ENCODE measurements at places on chromosomes 7 and 10.
A peak's percentile ranks its signal among the peaks of the same experiment; 100 is the strongest.

- no peak for ATAC-seq
These were observed 93.0 kb downstream of the TNS3 start for GRCh38 chr7:47488969-47489342.

DNA sequence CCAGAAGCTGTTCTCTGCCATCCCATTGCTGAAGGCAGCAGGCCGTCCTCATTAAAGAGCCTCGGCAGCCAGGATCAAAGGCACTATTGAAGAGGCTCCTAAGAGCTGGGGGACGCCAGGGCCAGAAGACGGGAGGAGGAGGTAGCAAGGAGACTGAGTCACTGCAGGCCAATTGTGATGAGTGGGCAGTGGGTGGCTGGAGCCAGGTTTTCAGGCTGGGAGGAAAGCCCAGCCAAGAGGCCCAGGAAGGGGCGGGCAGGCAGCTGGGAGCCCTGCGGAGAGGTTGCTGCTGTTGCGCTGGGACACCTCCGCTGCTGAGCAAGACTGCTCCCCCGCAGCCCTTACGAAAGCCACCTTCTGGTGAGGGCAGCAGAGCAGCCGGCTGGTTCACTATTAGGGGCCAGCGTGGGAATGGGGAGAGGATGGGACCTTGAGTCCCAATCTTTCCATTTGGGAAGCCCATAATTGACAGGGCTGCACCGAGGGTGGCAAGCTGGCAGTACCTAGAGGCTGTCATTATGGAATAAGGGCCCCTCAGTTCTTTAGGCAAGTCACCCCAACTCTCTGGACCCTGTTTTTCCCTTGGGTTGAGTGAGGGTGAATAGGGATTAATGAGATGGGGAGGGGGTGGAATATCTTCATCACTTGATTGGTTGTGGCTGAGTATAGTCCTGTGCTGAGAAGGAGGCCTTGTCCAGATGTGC, 48.4 kb downstream of the UNC5B start:
- no peak for ATAC-seq

DNA sequence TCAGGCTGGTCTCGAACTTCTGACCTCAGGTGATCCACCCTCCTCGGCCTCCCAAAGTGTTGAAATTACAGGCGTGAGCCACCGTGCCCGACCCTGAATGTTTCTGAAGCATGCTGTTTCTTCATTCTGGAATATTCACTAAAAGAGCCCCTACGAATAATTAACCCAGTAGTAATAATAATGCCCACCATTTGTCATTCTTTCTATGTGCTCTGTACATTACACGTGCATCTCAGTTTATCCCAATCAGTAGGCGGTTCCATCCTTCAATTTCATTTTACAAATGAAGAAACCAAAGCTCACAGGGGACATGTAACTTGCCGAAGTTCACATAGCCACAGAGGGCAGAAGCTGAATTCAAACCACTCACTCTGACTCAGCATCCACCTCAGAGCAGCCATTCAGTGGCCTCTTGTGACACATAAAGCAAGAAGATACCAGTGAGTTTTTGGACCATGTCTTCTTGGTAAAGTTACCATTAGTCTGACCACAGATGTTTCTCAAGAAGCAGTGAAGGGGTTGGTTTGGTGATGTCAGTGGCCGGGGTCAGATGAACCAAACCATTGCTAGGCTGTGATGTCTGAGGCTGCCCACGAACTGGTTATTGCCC, 71.9 kb upstream of the DUSP5 start:
- ATAC-seq, result peak; percentile 90

GRCh38 chr7:7512861-7513597, 22.6 kb downstream of the COL28A1 start:
- no peak for ATAC-seq

- ATAC-seq, result no peak
These were observed 77.1 kb downstream of the BMPER start for GRCh38 chr7:33982425-33982786.

GRCh38 chr7:39623732-39624441, 515 bp downstream of the RALA start:
- ATAC-seq, result peak; percentile 71

DNA sequence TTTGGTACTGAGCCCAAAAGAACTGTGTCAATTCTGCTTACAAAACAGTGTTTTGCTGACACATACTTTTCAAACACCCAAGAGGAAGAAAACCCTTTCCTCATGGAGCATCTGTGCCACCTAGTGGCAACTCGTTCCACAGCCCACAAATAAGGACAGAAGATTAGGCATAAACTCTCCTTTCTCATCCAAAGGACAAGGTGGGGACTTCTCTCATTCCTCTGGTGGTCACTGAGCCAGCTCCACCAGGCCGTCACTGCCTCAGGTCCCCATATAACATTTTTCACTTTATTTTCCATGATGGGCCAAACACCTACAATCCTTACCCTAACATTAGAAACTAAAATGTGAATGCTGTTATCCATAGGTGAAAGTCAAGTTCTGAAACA, 76.9 kb downstream of the RNF216 start:
- no peak for ATAC-seq

- no peak for ATAC-seq
These were observed 27.2 kb downstream of the IPMK start for GRCh38 chr10:58240531-58240930.

DNA sequence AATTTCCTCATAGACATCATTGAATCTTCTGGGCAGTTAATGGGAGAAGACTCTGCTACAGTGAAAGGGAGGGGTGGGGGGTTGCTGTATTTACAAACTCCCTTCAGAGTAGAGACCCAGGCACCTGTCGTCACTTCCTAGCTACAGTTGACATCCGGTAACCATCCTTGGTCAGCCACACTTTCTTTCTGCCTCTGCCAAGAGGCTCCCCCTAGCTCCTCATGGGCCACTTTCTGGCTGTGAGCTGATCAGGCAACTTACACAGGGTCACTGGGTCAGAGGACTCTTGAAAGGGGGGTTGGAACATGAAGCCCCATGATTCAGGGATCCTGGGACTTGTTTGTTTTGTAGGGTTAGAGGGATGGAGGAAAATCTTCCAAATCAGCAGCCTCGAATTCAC, 1.2 kb downstream of the TECPR1 start:
- peak; percentile 15 for ATAC-seq

DNA sequence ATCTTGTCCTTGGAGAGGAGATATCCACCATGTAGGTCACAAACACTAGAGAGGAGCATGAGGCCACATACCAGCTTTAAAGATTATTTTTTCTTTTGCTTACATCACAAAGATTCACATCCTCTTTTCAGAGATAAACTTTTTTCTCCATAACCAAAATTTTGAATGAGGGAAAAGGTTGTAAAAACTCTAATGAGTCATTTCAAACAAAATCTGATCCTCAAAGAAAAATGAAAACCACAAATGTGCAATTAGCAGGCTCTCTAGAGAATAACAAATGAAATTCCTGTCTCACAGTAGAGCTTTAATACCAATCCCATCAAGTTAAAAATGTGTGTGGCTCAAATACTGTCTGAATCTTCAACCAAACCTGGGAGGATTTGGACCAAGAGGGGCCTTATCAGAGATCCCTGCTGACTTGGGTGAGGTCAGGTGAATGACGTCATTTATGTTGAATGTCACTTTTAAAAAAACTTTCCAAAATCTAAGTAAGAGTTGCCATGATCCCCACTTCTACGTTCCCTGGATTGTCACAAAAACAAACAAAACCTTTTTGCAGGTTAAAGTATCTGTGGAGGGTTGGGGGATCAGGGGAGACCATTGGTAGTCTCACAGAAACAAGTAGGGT, 261.5 kb upstream of the NPSR1 start:
- ATAC-seq, result no peak

DNA sequence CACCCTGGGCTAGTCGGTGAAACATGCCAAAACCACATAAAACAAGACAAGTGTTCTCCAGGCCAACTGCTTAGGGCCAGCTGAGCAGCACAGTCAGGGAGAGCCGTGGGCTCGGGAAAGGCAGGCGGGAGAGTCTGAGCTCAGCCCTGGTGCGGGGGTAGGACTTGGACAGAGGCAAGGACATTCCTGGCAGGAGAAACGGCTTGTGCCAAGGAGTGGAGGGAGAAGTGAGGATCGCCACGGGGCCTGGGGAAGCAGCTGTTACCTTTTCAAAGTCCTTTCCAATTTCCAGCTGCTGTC, 4.2 kb downstream of the ELN start:
- no peak for ATAC-seq

- ATAC-seq, result no peak
These were observed 1.2 kb downstream of the CLDN4 start for GRCh38 chr7:73831834-73832651.

DNA sequence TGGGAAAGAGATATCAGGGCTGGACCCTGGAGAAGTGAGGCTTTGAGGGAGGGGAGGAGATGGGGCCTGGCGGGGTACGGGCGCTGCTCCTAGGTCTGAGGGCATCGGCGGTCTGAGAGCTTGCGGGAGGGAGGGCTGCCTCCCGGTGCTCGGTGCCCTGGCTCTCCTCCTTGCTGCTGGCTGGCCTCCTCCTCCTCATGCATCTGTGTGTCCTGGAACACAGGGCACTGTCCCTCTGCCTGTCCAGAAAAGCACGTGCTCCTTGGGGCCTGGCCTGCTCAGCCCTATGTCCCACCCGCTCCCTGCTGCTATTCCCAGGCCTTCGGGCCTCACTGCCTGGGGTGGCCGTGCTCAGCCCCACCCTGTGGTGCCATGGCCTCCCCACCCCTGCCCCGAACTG, 166.9 kb downstream of the RNF216 start:
- ATAC-seq, result no peak

- ATAC-seq, result no peak
These were observed 1039.6 kb upstream of the LRRN3 start for GRCh38 chr7:110051372-110051771.

DNA sequence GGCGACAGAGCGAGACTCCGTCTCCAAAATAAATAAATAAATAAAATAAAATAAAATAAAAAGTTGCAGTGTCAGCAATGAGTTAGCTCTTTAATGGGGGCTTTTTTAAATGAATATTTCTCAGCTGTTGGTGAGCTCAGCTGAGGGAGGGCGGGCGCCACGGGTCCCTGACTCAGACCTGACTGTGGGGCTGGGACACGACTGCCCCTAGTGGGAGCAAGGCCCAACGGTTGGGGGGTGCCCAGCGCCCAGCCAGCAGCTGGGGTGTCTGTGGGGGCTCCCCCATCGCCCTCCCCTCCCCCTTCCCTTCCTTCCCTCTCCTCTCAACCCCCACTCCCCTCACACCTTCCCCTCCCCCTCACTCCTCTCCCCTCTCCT, 46.6 kb downstream of the PWWP2B start:
- peak; percentile 25 for ATAC-seq

- ATAC-seq, result no peak
These were observed 26.4 kb downstream of the RAB11FIP2 start for GRCh38 chr10:118020365-118020764.

DNA sequence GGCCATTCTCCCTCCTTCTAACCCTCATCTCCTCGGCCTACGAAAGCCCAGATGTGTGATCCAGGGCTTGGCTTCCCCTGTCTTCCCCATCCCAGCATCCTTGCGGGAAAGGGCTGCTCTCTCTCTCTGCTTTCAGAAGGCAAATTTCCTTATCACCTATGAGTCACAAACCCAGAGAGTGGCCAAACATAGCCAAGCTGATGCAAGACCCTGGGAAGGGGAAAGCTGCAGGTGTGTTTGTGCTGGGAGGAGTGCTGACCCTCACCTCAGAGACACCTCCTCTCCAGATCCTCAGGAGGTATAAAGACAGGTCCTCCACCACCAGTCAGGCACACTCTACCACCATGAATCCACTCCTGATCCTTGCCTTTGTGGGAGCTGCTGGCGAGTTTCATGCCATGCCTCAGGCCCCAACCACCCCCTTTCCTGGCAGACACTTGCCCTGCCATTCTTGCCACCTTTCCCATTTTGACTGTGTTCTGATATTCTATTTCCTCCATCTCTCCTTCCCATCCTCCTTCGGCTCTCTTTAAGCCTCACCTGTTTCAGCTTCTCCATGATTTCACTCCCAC, 10.6 kb upstream of the PRSS2 start:
- ATAC-seq, result no peak

DNA sequence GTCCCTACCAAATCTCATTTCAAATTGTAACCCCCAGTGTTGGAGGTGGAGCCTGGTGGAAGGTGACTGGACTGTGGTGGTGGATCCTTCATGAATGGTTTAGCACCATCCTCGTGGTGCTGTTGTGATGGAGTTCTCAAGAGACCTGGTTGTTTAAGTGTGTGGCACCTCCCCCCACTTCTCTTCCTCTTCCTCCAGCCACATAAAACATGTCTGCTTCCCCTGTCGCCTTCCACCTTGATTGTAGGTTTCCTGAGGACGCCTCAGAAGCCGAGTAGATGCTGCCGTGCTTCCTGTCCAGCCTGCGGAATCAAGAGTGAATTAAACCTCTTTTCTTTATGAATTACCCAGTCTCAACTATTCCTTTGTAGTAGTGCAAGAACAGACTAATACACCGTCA, 21.0 kb downstream of the GRB10 start:
- ATAC-seq, result no peak

DNA sequence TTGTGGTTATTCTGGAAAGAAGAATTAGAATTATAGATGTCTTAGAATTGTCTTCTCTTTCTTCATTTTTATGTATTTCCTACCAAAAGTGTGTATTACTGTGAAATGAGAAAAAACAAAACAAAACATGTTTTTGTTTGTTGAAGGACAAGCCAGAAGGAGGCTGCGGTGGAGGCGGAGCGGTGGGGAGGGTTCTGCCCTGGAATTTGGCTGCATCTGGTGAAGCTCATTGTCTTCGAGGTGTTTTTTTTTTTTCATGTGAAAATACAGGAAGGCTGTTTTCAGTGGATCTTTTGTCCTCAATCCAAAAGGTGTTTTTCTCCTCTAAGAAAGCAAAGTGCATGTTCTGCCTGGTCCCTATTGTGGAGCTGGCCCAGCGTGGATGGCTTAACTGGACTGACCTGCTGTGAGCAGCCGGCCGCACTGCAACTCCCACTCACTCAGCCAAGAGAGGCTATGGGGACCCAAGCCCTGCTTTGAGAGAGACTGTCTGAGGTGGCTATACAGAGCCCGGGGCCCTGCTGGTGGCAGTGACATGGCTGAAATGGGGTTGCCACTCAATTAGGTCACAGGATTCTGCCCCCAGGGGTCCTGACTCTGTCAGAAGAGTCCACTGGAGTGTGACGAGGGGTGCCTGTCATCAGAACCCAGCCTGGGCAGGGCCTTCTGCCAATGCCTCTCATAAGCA, 184.9 kb upstream of the MKI67 start:
- ATAC-seq, result no peak

DNA sequence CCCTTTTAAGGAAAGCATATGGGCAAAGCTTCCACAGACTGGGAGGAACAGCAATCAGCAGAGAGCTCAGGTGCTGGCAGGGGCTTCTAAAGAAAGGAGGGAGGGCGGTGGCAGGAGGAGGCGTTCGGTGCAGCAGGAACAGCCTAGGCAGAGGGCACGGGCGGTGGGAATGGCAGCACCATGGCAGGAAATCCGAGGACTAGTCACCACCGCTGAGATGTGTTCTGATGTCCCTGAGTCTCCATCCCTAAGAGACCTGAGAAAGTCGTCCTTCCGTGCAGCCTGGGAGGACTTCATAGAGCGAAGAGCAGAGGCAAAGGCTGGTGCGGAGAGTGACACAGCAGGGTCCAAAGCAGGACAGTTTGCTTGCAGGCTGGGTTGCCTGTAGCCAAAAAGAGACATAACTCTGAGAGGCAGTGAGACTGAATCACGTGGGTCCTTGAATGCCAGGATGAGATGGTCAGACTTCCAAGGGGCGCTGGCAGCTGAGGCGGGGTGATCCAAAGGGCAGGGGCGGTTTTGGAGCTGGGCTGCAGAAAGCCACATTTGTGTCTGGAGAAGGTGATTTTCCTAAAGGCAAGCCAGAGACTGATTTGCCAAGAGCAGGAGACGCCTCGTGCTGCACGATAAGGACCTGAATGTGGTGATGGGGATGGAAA, 35.8 kb upstream of the GRID1 start:
- no peak for ATAC-seq

Measured in activated T-helper 17 cell treated with anti-CD3 and anti-CD28 coated beads, Interleukin-2, amount 50 U/mL, for 72 hours (primary cell).